ENCODE measurements at places on chromosomes 3 and 15.

DNA sequence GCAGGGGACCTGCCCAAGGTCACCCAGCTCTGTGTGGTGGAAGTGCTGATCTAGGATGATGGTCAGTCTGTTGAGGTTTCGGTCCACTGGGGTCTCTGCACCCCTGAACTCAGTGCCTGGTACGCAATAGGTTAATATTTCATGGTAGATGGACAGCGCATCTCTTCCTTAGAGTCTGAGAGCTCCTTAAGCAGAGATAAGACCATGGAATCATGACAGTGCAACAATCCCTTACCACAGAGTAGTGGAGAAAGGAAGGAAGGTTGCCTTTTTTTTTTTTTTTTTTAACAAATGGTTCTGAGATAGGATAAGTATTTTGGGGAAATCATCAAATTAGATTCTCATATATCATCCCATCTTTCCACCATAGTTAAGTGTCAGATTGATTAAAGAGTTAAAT lies 79.8 kb upstream of the SLC6A1 start:
- no peak for DNase-seq

DNA sequence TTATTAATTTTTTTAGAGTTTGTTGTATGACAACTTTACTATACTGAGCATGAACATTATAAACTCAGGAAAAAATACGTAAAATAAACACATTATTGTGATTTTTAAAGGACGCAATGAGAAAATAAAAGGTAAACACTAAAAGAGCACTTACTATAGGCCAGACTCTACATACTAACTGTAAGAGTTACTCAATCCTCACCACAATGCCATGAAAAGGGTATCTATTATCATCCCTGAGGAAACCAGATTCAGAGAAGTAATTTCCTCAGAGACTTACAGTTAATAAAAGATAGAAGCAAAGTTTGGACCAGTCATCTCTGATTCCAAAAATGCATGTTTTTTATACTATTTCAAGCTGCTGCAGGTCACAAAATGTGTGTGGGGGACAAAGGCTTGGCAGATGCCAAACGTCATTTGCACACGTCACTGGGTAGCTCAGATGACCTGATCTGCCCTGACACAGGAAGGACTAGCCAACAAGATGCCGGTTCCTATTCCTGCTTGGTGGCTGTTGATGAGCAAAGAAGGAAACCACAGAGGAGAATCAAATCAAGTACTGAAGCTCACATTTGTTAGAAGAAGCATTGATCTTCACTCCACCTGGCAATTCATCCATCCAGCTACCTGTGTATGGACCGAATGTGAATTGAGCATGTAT lies 42.3 kb downstream of the KLHL6 start:
- no peak for DNase-seq

DNA sequence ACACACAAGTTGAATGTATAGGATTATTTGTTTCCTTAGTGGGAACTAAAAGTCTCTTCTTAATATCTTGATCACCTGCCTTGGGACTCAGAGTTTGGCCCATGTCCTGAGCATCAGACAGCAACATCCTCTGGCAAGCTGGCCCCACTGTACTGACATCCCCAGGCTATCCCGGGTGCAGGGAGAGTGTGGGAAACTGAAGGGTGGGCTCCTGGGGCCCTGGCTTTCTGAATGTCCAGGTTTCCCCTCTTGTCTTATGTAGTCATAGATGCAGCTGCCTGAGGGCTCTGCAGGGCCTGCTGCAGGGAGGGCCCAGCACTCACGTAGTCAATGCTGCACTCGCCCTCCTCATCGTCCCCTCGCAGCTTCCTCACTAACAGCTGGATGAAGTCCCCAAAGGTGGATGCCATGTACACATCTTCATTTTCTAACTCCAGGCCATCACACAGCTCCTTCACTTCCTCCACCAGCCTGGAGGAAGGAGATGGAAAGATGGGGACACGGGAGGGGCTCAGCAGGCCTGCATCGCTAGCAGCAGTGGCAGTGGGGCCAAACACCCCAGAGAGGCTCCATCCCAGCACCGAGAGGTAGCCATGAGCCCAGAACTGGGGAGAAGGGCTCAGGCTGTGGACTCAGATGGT lies 42.8 kb downstream of the ALDH1L1 start:
- DNase-seq, result no peak

DNA sequence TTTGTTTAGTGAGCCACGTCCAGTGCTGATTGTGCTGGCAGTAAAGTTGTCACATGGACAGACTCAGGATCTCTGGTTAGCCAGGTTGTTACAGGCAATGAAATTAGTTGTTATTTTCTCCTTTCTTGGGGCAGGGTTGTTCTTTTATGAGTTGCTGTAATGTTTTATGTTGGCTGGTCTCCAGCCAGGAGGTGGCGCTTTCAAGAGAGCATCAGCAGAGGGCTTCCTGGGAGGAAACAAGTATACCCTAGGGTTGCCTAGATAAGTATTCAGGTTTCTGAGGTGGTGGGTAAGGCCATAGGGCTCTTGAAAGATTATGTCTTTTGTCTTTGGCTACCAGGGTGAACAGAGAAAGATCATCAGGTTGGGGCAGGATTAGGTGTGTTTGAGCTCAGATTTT lies 14.5 kb upstream of the CFAP20DC start:
- DNase-seq, result no peak

GRCh38 chr3:98541695-98542094 lies 9.9 kb downstream of the GPR15 start:
- no peak for DNase-seq

DNA sequence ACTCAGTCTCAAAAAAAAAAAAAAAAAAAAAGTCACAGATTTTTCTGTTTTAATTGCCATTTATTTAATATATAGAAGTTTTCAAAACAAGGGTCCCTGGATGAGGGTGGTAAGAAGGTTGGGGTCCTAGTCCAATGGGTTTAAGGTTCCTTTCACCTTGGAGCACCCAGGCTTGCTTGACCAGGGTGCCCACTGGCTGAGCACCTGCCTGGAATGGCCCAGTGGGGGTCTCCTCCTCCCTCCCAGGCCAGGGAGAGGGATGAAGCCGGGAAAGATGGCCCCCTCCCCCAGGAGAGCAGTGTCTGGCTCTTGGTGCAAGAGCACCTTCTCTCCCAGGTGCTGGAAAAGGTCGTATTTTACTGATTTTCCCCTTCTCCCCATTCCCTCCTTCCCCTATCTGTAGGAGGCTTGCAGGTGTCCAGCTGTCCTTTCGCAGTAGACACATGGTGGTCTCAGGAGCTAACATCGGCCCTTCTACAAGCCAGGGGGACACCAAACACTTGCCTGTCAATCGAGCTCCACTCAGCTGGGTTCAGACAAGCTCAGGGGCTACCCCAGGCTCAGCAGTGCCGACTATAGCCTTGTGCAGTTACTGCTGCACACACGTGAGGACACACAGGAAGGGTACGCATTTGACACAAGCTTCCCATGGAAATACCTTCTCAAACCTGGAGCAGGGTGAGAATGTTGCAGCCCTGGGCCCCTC lies 112.3 kb upstream of the KLF13 start:
- no peak for DNase-seq

GRCh38 chr3:77718311-77718710 lies 678.4 kb downstream of the ROBO2 start:
- peak; percentile 8 for DNase-seq

GRCh38 chr15:29270169-29270955 lies 740 bp upstream of the NSMCE3 start:
- no peak for DNase-seq

DNA sequence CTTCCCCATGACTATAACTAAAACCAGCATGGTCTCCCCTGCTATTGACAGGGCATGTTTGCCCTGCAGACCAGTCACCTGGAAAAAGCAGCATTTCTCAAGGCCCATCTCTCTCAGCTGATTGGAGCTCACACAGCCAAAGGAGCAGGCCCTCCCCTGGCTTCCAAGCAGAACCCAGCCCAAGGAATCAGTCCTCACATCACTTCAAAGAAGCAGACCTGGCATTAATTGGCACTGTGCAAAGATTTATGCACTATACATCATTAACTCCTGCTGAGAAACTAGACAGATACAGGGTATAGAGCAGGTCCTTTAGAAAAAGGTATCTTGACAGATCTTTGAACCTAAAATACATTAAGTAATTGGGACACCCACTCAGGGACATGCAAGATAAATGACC lies 323.8 kb upstream of the PPP2R3A start:
- no peak for DNase-seq

- no peak for DNase-seq
These were observed 68.4 kb upstream of the HACD2 start for GRCh38 chr3:123653221-123653682.

GRCh38 chr15:85545752-85546151 lies 165.3 kb downstream of the AKAP13 start:
- DNase-seq, result no peak

- no peak for DNase-seq
These were observed 5.4 kb downstream of the CLN6 start for GRCh38 chr15:68224108-68224507.

- DNase-seq, result no peak
These were observed 87.8 kb downstream of the P3H2 start for GRCh38 chr3:190032923-190033322.

GRCh38 chr3:41276191-41276590 lies 76.9 kb downstream of the CTNNB1 start:
- DNase-seq, result no peak

DNA sequence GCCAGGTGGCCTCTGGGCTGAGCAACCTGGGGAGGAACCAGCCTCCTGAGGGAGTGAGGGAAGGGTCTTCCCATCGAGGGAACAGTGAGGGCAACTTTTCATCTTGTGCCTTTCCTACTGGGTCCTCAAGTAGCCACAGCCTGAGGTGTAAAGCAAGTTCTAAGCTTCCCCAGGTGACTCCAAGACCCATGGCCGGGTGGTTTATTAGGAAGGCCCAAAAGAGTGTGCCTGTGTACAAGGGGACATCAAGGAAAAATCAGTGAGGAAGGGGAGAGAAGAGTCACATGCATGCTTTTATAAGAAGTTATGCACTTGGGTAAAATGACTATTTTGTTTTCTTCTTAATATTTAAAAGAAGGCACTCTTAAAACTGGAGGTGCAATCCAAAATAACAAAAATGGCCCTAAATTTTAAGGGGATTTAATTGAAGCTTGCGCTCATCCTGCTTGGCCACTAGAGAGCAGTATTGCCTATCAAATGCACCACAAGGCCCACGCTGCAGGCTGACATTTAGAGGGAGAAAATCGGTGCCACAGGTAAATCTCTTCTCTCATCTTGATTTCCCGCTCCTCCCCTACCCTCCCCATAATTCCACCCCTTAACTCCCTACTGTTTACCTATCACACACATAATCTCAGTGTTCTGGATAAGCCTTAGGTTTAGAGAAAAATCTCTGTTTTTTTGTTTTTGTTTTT lies 6.7 kb downstream of the NANOGP8 start:
- DNase-seq, result peak; percentile 66

DNA sequence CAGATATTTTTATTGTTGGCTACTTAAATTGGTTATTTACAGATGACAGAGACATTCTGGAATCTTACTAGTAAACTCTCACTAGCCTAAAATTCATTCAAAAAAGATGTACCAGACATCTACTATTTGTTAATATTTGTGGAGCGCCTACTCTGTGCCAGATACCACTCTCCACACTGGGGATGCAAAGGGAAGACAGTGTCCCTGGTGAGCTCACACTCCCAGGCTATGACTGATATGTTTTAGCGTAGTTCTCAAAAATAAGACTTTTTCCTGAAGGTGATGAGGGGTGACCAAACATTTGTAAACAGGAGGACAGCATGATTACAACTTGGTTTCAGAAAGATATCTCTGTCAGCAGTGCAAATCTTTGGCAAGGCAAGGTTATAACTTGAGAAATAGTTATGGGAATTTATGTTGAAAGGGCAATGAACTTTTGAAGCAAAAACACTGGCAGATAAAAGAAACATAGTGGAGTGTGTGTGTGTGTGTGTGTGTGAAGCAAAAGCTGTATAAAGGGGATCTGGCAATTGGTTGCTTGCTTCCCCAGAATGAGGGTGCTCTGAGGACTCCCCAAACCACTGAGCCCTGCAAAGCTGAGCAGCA lies 51.2 kb downstream of the HACD2 start:
- DNase-seq, result no peak

DNA sequence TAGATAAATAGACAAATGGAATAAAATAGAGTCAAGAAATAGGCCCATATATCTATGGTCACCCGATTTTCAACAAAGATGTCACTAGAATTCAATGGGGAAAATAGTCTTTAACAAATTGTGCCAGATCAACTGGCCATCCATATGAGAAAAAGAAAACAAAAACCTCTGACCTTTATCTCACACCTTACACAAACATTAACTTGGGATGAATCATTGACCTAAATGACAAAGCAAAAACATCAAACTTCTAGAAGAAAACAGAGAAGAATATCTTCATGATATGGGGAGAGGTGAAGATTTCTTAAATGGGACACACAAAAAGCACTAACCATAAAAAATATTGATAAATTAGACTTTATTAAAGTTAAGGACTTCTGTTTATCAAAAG lies 31.9 kb downstream of the ITGA11 start:
- no peak for DNase-seq

DNA sequence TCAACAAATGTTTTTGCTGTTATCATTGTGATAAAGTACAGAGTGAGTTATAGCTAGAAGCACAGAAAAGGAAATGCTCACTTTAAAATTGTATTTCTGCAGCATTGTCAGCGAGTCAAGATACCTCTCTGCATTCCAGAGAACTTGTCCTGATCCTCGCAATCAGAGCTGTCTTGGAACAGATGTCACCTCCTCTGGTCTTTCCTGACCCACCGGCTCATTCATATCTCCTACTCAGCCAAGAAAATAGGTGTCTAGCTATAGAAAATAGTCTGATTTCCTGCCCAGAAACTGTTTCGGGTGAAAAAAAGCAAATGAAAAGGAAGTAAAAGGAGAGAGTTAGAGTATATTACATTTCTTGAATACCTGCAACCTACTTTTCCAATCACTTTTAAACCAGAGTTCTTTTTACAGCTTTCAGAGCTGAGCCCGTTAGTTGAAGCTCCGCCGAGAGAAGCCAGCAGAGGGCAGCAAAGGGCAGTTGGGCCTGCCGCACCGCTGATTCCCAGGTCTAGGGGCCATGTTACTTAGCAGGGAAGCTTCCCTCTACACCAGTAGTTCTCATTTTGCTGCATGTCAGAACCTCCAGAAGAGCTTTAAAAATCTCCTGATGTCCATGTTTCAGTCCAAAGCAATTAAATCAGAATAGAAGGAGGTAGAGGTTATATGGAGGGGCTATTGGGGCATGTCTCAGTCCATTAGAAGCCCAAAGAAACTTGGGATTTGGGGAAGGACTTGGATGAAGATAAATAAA lies 185.7 kb upstream of the THRB start:
- peak; percentile 10 for DNase-seq

GRCh38 chr15:67564968-67565345 lies 22.5 kb downstream of the MAP2K5 start:
- no peak for DNase-seq
